Posterior vena cava (tissue), 2 donors: ENCODE measurements at places on chromosomes 4 and X.

DNA sequence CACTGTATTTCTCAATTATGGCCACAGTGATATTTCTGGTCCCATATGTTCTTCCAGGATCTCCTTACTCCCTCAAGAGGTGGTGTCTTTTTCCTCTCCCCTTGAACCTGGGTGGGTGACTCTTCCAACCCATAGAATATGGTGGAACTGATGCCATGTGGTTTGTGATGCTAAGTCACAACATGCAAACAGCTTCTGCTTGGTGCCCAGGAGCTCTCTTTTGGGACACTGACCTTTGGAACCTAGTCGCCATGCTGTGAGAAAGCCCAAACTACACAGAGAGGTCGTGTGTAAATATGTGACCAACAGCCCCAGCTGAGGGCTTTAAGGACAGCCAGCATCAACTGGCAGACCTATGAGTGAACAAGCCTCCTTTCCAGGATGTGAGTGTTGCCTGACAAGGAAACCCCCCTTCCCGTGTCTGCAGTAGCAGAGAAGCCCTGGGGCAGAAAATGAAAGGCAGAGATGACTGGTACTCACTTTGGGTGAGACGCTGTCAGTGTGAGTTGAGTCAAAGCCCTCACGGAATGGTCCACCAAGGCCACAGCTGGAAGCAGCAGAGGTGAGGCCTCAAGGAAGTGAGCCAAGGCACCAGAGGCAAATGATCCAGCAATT is 223.4 kb downstream of the BCOR start:
- DNase-seq: no peak

GRCh38 chr4:142475663-142476062 is 370.4 kb downstream of the INPP4B start:
- DNase-seq: no peak

GRCh38 chrX:38893441-38893840 is 92.2 kb downstream of the MID1IP1 start:
- no peak for DNase-seq

- no peak for DNase-seq
These were observed 22.5 kb upstream of the GPR34 start for GRCh38 chrX:41666251-41666650.

DNA sequence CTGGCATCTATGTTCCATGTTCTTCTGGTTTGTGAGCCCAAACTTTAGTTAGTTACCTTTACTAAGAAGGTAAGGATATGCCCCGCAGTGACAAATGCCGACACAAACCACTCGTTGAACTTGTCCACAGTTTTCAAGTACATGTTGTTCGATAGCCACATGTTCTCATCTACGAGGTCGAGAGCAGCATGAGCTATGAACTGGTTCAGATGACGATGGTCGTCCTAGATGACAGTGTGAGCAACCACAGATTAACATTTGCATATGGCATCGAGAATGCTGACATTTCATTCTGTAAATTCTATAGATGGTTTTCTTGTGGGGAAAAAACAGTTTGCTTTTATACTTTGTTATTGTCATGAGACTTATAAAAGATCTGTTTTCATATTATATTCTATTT is 18.0 kb downstream of the TRAPPC2 start:
- no peak for DNase-seq

DNA sequence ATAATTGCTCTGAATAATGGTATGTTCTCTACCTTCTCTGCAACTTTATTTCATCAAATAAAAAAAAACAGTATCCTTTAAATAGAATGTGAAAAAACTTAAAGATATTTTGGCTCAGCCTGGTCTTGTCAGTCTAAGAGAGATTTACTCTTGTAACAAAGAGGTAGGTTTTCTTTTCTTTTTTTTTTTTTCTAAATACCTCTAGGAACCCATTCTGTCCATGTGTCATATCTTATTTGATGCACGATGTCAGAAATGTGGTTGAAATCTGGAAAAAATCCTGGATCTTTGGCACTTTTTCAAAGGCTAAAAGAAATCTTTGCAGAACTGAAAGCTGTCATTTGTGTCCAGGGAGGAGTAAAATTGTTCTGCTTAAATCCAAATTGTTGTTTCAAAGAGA is 17.3 kb upstream of the FGF5 start:
- DNase-seq: no peak

DNA sequence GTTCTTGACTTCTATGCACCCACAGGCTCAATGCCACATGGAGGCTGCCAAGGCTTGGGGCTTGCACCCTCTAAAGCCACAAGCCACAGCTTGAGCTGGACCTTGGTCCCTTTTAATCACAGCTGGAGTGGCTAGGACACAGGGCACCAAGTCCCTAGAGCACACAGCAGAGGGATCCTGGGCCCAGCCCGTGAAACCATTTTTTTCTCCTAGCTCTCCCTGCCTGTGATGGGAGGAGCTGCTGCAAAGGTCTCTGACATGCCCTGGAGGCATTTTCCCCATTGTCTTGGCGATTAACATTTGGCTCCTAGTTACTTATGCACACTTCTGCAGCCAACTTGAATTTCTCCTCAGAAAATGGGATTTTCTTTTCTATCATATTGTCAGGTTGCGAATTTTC is 410.9 kb downstream of the GRID2 start:
- DNase-seq: no peak

DNA sequence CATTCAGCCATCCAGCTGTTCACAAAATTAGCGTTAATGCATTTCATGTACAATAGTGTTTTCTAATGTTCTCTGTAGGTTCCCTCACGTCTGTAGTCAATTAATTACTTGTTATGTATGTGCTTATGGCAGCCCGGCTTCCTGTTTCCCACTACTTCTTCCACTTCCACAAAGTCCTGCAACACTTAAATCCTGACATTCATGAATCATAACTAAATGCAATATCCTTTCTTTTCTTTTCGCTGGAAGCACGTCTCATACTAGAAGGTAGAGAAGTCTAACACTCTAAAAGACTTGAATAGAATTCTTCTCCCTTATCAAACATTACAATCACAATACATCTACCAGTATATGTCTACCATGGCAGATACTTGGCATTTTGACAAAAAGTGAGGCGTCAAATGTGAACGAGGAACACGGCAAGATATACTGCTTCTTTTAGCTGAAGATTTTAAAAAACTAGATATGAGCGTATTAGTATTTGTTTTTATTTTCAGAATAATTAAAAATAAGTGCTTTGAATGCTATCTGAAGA is 239.0 kb upstream of the DIAPH2 start:
- no peak for DNase-seq
